ENCODE measurements at places on chromosomes 12 and 14.
A peak's percentile ranks its signal among the peaks of the same experiment; 100 is the strongest.

GRCh38 chr12:63941166-63941800, 96.8 kb downstream of the SRGAP1 start:
- no peak for DNase-seq

- DNase-seq, result peak; percentile 89
Observed at GRCh38 chr14:106691601-106692291, 1165.4 kb downstream of the TMEM121 start.

GRCh38 chr14:76550534-76550933, 174.6 kb downstream of the ESRRB start:
- no peak for DNase-seq

GRCh38 chr12:33586576-33586975, 147.0 kb upstream of the SYT10 start:
- DNase-seq, result no peak

GRCh38 chr14:81093651-81094050, 127.1 kb downstream of the GTF2A1 start:
- no peak for DNase-seq

GRCh38 chr14:101788016-101788635, 26.6 kb downstream of the PPP2R5C start:
- no peak for DNase-seq

Measured in stimulated activated CD4-positive, alpha-beta T cell treated with anti-CD3 and anti-CD28 coated beads, Interleukin-15, amount 100 ng/mL, for 48 hours (primary cell).